ENCODE measurements at places on chromosomes 6 and 20. TPM values are rescaled to one million over a fixed set of nuclear protein-coding genes. Genes with fewer than 3 reads are reported as not detected.

GRCh38 chr6:13474360-13474759, 13.0 kb downstream of the GFOD1 start:
- no peak for DNase-seq

DNA sequence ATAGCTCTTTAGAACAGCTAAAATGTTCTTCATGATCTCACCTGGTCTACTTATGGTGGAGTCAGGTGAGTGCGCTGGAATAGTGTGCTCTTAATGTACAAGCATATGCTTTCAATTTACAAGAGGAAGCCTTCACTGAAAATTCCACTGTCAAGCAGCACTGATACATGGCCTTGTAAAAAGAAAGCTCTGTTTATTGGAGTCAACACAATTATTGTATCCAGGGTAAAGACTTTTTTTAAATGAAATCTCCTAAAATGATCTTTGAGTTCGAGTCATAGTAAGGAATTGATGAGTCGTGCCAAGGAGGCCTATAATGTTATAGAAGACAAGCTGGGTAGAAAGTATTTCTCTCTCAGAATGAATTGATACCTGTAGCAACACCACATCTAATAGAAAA, 41.6 kb upstream of the CARMIL1 start:
- DNase-seq, result no peak

GRCh38 chr20:34110745-34111641, 1.1 kb downstream of the EIF2S2 start:
- no peak for DNase-seq

GRCh38 chr6:75170691-75171560, 34.9 kb downstream of the COL12A1 start:
- DNase-seq, result no peak

DNA sequence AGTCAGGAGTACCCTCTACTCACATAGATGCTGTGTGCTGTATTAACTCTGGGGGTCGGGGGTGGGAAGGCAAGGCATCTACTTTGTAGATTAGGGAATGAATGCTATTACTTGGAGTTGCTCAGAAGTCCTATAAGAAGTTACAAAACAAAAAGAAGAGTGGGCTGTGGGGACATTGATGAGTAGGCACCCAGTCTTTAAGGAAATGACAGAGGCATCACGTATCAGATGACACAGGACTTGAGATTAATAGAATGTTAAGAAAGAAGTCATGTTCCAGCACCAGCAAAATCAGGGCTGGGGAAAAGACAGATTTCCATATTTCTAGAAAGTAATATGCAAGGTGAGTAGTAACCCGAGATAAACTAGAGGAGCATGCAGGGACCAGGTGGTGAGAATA, 19.0 kb upstream of the STXBP5 start:
- no peak for DNase-seq

GRCh38 chr20:21338291-21338690, 35.2 kb downstream of the XRN2 start:
- DNase-seq, result no peak

C6orf15 gene
- not detected for total RNA-seq

- no peak for DNase-seq
Observed at GRCh38 chr6:149223904-149224351, 93.6 kb upstream of the TAB2 start.

GRCh38 chr20:51624157-51624731, 81.7 kb upstream of the NFATC2 start:
- DNase-seq, result no peak

Measured in vagina (tissue), 2 donors.